RWPE2 (cell line): ENCODE measurements at places on chromosomes 4 and X.

- no peak for DNase-seq
Observed at GRCh38 chr4:125501568-125501967, 186.8 kb downstream of the FAT4 start.

GRCh38 chr4:128776794-128777216 lies 32.7 kb upstream of the JADE1 start:
- DNase-seq: no peak

GRCh38 chr4:187715466-187715865 lies 280.1 kb upstream of the ZFP42 start:
- DNase-seq: no peak

DNA sequence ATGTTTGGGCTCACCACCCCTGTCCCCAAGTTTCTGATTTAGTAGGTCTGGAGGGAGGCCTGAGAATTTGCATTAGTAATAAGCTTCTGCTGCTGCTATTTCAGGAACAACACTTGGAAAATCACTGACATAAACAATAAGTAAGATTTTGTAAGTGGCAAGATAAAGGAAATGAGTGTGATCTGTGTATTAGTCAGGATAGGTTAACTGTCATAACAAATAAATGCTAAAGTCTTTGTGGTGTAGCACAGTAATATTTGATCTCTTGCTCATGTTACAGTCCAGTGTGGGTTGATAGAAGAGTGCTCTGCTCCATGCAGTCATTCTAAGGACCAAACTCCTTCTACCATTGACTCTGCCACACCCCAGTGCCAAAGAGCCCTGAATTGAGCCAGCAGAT lies 67.0 kb downstream of the NHS start:
- no peak for DNase-seq

- DNase-seq: no peak
Observed at GRCh38 chrX:121052122-121052521, 4.7 kb downstream of the GLUD2 start.

DNA sequence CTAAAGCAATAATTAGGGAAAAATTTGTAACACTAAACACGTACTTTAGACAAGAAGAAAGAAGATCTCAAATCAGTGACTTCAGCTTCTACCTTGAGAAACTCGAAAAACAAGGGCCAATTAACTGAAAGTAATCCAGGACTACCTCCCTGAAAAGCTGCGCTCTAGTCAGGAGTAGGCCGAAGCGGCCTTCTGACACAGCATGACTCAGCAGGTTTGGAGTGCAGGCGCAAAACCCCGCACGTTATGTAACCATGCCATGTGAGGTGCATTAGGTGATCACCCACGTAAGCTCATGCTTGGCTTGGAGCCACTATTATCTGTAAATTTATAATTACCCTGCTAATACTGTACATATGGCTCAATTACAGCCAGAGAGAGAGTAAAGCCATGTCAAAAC lies 52.8 kb upstream of the CCDC149 start:
- no peak for DNase-seq

DNA sequence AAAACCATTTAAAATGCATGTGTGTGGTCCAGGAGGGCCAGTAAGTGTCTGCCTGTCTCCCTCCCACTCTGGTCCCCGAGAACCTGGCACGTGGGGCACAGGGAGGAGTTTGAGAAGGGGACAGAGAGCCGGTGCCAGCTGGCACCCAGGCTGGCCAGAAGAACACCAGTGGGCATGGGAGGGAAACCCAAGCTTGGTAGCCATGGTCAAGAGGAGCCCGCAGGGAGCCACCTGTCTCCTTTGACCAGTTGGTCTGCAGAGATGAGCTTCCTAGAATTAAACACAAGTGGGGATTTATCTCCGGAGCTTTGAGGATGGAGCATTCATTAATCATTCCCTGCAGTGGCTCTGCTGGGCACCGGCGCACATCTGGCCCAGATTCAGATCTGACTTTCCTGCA lies 41.6 kb downstream of the HMX1 start:
- DNase-seq: no peak

- no peak for DNase-seq
Observed at GRCh38 chr4:4608214-4608537, 66.3 kb upstream of the STX18 start.

- no peak for DNase-seq
Observed at GRCh38 chr4:63921561-63921960, 487.7 kb downstream of the TECRL start.

DNA sequence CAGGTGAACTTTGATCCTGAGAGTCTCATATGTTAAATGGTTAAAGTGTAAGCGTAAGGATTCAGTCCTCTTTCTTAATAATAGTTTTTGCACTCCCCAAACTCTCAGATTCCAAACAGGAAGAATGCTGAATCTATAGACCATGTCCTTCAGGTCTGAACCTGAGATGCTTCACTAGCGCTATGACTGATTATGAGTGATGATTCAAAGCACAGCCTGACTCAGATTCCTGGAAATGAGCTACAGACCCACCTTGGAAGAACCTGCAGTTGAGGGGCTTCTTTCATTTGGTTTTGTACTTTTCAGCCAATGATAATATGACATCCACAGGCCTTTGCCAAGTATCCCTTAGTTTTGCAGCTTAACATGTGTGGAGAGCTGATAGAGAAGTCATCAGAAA lies 1.4 kb downstream of the EDNRA start:
- no peak for DNase-seq

DNA sequence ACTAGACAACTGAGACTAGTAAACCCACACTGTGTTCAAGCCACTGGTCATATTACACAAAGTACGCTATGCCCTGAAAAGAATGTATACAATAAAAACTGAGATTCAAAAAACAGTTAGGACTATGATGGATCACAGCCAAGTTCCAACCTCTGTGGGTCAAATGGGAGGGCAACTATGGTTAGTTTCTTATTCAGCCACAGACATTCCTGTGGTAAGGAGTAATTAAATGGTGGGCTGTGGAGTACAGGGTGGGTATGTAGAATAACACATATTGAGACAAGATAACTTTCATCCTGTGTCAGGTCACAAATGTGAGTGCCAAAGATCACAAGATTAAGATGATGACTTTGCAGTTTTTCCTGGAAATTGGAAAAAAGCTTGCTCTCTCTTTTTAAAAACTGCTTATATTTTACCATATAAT lies 167.2 kb downstream of the NPNT start:
- DNase-seq: no peak

DNA sequence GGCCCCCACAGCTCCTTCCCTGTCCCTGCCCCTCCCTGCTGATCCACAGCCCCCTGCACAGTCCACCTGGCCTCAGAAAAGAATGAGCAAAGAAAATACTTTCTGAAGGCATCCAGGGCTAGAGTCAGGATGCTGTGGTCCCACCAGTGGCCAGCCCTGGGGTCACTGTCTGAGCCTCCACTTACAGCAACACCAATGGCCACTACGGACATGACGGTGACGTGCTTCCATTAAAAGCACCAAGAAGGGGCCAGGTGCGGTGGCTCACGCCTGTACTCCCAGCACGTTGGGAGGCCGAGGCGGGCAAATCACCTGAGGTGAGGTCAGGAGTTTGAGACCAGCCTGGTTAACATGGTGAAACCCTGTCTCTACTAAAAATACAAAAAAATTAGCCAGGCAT lies 4.0 kb downstream of the JAKMIP1 start:
- DNase-seq: no peak

DNA sequence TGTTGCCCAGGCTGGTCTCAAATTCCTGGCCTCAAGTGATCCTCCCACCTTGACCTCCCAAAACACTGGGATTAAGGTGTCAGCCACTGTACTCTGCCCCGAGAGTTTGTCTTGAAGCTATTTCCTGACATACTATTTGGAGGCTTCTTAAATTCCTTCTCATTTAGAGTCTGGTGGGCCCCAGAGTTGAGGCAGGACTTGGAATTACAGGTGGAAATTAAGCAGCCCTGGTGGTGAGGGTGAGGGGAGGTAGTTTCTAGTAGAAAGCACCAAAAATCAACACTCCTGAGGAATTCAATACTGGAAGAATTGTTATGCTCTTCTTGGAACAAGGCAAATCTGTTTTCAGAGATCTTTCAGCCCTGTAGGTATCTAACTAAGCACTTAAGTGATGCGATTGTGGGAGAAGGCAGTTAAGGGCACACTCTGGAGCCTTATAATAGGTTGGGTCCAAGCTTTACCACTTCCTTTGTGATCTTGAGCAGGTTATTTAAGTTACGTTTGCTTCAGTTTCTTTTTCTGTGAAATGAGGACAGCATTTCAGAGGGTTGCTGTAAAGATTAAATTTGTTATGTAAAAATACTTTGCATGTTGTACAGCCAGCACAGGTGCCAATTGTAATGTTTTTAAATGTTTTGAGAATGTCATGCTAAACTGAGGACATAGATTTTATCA lies 200.7 kb downstream of the SOWAHB start:
- DNase-seq: no peak

GRCh38 chr4:6502747-6503465 lies 30.5 kb upstream of the PPP2R2C start:
- no peak for DNase-seq

GRCh38 chr4:120844528-120844921 lies 78.0 kb downstream of the PRDM5 start:
- no peak for DNase-seq

- no peak for DNase-seq
Observed at GRCh38 chr4:108166038-108166437, 2.7 kb downstream of the LEF1 start.

GRCh38 chrX:46218373-46218772 lies 326.8 kb downstream of the ZNF674 start:
- no peak for DNase-seq

DNA sequence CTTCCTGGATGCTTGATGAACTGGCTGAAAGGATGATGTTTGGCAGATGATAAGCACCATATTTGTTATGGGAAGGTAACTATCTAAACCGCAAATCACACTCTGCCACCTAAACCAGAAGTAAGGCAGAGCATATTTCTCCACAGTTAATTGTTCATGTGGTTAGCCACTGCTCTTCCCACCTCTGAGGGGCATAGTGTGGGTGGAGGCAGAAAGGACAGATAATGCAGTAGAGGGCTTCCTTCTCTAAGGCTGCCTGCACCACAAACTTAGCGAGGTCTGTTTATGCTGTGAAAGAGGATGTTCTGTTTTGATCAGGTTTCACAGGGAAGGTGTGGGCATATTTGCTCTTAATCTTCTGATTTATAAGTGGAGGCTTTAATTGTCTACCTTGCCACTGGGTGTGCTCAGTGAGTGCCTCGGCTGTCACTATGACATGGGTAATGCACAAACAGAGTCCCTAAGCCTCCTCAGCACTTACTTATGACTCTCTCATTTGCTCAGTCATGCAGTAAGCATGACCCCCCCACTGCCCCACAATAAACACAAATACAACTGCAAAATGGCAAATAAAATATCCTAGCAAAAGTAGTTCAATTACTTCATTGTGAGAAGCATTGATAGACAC lies 401.0 kb downstream of the TMA16 start:
- DNase-seq: no peak

GRCh38 chr4:140187316-140187695 lies 33.3 kb upstream of the MAML3 start:
- no peak for DNase-seq

- no peak for DNase-seq
Observed at GRCh38 chrX:16573781-16574180, 76.2 kb upstream of the S100G start.

DNA sequence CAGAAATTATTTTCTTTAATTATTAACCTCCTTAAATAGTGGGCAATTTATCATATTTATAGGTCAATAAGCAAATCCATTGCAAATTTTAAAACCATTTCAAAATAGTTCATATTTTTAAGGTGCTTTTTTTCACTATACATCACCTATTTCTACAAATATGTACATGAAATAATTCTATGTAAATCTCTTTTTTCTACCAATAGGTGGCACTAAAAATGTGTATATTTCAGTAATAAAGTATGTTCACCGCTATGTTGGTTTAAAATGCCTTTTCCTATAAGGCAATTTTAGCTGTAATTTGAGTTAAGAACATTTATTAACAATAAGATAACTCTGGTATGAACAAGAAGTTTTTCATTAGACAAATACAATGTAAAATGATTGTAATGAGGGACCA lies 672.2 kb downstream of the KCTD8 start:
- DNase-seq: no peak

GRCh38 chr4:51858605-51859202 lies 15.8 kb downstream of the DCUN1D4 start:
- DNase-seq: no peak

DNA sequence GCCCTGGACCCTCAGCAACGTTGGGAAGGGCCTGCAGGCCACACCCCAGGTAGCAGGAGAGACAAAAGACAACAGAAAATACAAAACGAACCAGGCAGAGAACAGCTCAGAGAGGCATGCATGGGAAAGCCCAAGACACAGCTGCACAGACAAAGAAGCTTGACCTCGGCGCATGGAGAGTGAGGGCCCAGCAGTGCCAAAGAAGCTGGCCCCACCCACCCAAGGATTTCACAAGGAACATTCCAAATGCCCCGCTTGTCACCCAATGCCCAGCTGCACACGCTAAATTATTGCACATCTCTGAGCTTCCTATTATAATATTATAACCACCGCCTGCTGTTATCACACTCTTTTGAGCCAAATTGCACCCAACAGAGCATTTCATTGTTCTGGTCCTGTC lies 147.7 kb upstream of the TBL1X start:
- DNase-seq: no peak

DNA sequence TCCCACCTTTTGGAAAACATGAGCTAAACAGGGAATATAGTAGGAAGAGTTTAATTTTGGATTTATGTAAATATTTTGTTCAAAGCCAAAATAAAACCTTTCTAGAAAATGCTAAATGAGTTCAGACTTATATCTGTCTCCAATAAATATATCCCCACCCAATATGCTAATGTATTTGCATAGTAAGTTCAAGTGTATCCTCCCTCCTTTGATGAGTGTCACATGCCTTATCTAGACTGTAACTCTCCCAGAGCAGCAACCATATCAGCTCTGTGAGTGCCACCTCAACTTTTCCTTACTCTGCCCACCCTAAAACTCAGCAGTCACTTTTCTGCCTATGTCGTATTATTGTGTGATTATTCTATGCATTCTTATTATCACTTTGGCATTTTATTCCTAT lies 516.1 kb upstream of the NR3C2 start:
- DNase-seq: no peak

DNA sequence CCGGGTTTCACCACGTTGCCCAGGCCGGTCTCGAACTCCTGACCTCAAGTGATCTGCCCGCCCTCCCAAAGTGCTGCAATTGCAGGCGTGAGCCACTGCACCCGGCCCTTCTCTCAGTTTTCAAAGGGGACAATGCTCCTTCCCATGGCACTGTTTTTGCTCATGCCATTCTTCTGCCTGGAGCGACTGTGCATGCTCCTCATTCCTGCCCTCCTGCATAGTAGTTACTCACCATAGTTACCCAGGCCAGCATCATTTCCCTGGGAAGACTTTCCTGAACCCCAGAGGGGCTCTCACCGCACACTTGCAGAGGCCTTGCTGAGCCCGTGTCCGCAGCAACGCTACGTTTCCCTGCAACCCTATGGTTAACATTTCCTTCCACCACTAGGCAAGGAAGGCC lies 3.3 kb upstream of the CXCL9 start:
- no peak for DNase-seq
